Astrocyte of the cerebellum (primary cell): ENCODE measurements at places on chromosomes 4 and X.

- DNase-seq: no peak
Measured at GRCh38 chr4:89915937-89916336, 21.3 kb downstream of the MMRN1 start.

DNA sequence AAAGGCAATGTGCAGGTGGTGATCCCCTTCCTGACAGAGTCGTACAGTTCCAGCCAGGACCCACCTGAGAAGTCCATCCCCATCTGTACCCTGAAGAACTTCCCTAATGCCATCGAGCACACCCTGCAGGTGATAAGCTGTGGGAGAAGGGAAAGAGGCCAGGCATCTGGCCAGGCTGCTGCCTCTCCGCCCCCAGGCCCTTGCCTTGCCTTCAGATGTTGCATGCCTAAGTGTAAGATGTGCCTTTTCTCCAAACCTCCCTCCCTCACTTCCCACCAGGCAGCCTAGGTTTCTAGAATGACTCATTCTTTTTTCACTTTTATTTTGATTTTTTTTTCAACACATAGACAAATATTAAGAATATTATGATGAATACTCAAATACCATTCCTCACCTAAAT lies 12.2 kb upstream of the CDK16 start:
- DNase-seq: no peak

GRCh38 chr4:19213388-19213787 lies 1038.3 kb upstream of the SLIT2 start:
- DNase-seq: peak; percentile 24

- no peak for DNase-seq
Measured at GRCh38 chr4:73669410-73670183, 49.4 kb upstream of the RASSF6 start.

- DNase-seq: no peak
Measured at GRCh38 chrX:39728025-39728424, 369.7 kb downstream of the BCOR start.

- no peak for DNase-seq
Measured at GRCh38 chr4:168534535-168534934, 37.7 kb downstream of the PALLD start.

- DNase-seq: no peak
Measured at GRCh38 chr4:145058256-145058655, 39.7 kb downstream of the ANAPC10 start.

DNA sequence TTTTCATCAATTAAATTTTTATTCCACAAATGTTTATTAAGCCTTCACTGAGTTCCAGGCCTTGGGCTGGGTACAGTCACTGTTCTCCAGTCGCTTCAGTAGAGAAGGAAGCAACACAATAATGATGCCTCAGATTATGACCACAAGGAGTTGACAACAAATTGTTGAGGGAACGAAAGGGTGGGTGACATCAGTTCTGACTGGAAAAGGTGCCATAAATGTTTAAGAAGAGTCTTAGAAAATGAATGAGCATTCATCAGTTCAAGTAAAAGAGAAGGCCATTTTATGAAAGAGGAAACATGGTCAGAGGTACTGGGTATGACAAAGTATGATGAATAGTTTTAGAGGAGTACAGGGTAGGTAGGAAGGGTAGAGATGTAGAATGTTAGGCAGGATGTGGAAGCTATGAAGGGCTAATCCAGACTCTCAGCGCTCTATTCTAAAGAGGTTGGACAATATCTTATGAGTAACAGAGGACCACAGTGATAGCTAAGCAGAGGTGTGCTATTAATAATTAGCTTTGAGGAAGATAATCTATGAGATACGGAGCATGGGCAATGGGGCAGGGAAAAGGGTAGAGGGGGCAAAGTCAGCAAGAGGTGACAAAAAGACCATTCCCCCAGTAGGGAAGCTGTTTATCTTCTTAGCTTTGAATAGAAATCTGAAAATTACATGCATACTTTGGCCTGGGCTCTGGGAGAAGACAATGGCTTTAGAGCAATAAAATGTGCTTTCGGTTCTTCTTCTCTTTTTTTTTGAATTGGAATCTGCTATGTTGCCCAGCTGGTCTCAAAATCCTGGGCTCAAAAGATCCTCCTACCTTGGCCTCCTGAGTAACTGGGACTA lies 20.4 kb downstream of the AFP start:
- no peak for DNase-seq

DNA sequence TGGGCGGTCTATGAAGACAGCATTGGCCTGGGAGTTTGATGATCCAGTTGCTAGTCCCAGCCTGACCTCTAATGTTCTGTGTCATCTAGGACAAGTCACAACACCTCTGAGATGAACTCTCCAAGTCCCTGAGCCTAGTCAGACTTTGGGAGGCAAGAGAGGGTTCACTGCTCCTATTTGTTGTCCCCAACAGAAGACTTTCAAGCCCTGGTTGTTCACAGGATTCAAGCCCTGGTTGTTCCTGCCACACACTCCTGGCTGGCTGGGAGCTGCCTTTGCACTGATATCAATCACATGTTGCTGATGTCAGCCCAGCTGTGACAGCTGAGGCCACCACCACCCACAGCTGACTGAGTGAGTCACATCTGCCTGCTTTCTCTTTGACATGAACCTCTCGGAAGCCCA lies 253.2 kb upstream of the RASGEF1B start:
- no peak for DNase-seq

- no peak for DNase-seq
Measured at GRCh38 chrX:9785944-9786797, at the start of gene SHROOM2. Gene SHROOM2 (plus strand): TSS chrX:9786429. CDS start chrX:9786546, 117 bp downstream.

GRCh38 chr4:111806331-111806730 lies 338.9 kb upstream of the FAM241A start:
- no peak for DNase-seq

DNA sequence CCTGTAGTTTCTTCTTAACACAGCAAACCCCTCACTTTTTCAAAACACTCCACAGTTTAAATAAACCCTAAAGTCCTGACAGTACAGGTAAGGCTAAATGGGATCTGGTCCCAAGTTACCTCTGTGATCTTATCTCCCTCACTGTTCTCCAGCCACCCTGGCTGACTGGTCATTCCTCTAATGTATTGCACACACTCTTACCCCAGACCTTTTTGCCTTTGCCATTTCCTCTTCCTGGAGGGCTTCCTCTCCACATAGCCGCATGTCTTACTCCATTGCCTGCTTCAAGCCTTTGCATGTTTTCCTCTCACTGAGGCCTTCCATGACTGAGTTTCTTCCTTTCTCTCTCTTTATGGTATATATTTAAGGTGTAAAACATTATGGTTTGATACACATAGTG lies 19.5 kb upstream of the ANXA3 start:
- DNase-seq: no peak

GRCh38 chr4:134777606-134778005 lies 576.0 kb upstream of the PABPC4L start:
- no peak for DNase-seq

DNA sequence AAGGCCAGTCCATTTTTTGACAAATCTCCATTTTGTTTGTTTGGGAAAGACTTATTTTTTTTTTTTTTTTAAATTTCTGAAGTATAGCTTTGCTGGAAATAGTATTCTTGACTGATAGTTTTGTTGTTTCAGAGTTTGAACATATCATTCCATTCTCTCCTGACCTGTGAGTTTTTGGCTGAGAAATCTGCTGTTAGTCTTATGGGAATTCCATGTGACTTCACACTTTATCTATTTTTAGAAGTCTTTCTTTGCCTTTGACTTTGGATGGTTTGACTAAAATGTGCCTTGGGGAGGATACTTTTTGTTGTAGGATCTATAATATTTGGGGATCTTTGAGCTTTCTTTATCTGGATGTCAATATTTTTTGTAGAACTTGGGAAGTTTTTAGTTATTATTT lies 10.7 kb upstream of the ADAM29 start:
- DNase-seq: no peak

DNA sequence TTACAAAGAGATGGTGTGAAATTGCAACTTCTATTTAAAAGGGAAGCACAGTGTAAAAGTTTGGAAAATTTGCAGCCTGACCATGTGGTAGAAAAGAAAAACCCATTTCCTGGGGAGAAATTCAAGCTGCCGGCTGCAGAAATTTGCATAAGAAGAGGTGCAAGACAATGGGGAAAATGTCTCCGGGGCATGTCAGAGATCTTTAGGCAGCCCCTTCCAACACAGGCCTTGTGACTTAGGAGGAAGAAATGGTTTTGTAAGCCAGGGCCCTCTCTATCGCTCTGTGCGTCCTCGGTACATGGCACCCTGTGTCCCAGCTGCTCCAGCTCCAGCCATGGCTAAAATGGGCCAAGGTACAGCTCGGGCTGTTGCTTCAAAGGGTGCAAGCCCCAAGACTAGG lies 40.4 kb downstream of the CCDC158 start:
- no peak for DNase-seq

DNA sequence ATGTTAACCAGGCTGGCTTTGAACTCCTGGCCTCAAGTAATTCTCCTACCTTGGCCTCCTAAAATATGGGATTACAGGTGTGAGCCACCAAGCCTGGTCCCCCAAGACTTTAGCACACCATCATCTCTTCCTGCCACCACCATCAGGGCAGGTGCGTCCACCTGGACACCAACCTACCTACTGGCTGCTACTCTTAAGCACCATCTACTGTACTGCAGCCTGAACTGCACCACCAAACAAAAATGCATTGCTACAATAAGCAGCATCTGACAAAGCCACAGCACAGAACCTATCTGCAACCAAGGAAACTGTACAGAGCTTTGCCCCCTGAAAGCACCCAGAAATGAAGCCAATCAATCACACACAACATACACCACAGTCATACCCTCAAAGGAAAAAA lies 139.7 kb downstream of the EFHC2 start:
- DNase-seq: no peak

GRCh38 chr4:173270312-173271027 lies 63.7 kb downstream of the HMGB2 start:
- peak; percentile 64 for DNase-seq

- DNase-seq: no peak
Measured at GRCh38 chr4:68433582-68433981, 13.7 kb upstream of the TMPRSS11E start.
